ENCODE measurements at places on chromosomes 12 and 14.
A peak's percentile ranks its signal among the peaks of the same experiment; 100 is the strongest.

- no peak for DNase-seq
Observed at GRCh38 chr14:30678926-30679431, 56.9 kb downstream of the SCFD1 start.

DNA sequence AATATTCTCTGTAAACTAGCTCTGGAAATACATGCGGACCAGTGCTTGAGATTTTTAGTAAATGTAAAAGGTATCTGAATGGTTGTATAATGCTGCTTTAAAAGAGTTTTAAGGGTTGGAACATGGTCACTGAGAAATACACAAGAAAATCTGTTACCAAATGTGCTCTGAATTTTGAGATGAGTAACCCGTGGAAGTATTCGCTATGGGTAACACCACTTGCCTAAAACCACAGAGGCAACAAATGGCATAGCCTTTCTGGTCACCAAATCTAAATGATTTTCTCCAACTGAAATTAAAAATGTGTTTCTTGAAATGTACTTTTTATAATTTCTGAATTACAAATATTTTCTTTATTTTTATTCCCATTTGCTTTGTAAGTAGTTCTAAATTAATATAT, 745.7 kb downstream of the DIO2 start:
- DNase-seq: peak; percentile 17

- DNase-seq: no peak
Observed at GRCh38 chr12:79874665-79875064, 60.2 kb downstream of the PPP1R12A start.

- peak; percentile 90 for DNase-seq
Observed at GRCh38 chr14:71574976-71575375, 357.3 kb upstream of the RGS6 start.

GRCh38 chr14:75175677-75176141, 703 bp downstream of the TMED10 start:
- DNase-seq: no peak

- peak; percentile 63 for DNase-seq
Observed at GRCh38 chr14:65599375-65599774, 186.8 kb downstream of the FUT8 start.

DNA sequence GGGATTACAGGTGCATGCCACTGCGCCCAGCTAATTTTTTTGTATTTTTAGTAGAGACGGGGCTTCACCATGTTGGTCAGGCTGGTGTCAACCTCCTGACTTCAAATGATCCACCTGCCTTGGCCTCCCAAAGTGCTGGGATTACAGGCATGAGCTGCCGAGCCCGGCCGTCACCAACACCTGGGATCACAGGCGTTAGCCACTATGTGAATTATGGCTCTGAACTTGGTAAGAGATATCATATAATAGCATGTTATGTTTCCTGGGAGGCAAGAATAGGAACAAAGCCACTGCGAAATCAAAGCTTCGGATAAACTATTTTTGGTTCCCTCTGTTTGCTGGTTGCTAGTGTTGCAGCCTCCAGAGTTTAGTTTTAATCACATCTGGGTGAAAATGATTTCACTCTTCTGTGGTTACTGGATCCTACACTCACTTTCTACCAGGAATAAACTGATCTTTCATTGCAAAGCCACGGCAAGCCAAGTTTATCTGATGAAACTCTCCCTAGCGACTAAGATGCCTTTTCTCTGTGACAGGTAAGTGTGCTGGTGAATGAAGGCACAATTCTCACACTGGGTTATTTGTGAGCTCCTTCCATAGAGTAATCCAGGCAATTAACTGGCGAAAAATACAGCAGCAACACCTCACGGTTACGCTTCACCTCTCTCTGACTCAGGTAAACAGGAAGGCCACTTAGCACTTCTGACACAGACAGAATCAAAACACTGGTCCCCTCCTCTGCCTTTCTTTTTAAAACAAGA, 16.7 kb downstream of the SNRNP35 start:
- no peak for DNase-seq

DNA sequence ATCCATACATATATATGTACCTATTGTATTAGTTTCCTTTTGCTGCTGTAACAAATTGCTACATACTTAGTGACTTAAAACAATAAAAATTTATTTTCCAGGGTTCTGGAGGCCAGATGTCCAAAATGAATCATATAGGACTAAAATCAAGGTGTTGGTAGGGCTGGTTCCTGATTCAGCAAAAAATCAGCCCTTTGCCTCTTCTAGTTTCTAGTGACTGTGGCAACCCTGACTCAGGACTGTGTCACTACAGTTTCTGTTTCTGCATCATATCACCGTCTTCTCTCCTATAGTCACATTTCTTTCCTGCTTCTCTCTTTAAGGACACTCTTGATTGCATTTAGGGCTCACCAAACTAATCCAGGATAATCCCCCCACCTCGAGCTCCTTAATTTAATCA, 386.3 kb upstream of the TBX3 start:
- peak; percentile 7 for DNase-seq

- DNase-seq: no peak
Observed at GRCh38 chr12:95997911-95998510, 1.9 kb upstream of the HAL start.

- DNase-seq: no peak
Observed at GRCh38 chr12:119206348-119207062, 27.8 kb downstream of the HSPB8 start.

- no peak for DNase-seq
Observed at GRCh38 chr12:115817389-115817788, 460.1 kb downstream of the MED13L start.

GRCh38 chr12:22981711-22982110, 356.7 kb downstream of the ETNK1 start:
- peak; percentile 41 for DNase-seq

GRCh38 chr14:38774162-38774561, 328.9 kb downstream of the SEC23A start:
- no peak for DNase-seq

DNA sequence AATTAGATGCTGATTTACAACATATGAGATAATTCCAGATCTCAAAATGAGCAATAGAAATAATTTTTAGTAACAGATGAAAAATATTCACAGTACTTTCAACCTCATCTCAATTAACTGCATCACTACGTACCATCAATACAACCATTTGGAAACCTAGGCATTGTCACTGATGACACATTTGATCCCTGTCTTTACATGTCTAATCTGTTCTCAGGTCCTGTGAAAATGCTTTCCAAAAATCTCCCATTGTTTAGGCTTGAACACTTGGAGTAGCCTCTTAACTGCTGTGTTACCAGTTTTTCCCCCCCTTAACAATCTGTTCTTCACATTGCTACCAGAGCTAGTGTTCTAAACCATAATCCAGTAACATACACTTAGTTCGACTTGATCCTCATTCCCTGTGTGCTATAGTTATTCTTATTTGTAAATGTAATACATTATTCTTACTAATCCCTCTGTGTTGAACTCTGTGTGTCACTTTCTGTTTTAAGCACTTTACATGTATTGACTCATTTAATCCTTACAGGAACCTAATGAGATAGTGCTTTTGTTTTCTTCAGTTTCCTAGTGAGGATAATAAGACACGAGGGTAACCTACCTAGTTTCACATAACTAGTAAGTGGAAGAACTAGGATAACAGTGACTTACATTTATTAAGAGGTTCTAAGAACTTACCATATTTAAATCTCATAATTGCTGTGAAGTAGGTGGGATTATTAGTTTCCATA, 41.7 kb downstream of the LARP4 start:
- no peak for DNase-seq

GRCh38 chr12:92551853-92552397, 150.9 kb upstream of the PLEKHG7 start:
- DNase-seq: peak; percentile 62

- DNase-seq: no peak
Observed at GRCh38 chr14:98868866-98869265, 403.1 kb downstream of the BCL11B start.

- DNase-seq: no peak
Observed at GRCh38 chr14:74049876-74050495, 30.8 kb downstream of the BBOF1 start.

DNA sequence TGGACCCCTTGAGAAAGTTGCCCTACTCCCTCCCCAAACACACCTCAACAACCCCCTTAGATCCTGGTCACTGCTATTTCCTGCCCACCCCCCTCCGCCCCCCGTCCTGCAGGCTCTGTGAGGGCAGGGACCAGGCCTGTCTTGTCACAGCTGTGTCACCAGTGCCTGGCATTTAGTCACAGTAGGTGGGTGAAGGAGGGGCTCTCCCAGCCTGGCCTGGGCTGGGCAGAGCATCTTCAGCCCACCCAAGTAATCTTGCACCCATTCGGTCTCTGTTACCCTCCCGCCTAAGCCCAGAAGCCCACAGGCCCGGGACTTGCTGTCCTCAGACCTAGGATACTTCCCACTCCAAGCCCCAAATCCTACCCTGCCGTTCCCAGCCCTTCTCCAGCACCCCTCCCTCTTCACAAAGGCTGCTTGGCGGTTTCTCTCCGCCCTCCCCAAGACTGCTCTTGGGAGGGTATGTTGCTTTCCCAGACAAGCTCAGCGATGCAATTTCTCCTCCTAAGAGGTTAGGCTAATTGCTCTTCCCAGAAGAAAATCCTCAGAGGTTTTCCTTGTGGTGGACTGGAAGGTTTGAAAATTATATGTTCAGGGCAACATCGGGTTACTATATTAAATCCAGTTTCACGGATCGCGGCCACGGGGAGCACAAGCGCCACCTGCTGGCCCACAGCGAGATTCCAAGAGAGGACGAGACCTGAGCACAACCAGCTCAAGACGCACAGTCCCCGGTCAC, 50.8 kb upstream of the ZFP36L1 start:
- DNase-seq: peak; percentile 72

- no peak for DNase-seq
Observed at GRCh38 chr12:83958997-83959396, 953.6 kb downstream of the SLC6A15 start.

DNA sequence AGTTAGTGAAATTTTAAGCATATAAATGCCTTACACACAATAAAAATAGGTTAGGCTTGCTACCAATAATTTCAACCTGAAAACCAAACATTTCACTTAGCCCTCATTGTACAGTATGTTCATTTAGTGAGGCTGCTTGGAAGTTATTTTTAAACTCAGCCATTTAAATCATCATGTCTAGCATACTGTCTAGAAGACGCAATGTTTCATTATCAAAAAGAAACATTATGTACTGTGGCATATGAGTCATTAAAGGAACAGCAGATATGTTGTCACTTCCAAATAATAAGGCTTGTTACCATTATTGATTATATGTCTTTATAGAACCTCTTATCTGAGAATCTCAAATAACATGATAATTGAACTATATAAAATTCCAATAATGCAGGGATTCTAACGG, 304.7 kb downstream of the RMST start:
- DNase-seq: no peak

DNA sequence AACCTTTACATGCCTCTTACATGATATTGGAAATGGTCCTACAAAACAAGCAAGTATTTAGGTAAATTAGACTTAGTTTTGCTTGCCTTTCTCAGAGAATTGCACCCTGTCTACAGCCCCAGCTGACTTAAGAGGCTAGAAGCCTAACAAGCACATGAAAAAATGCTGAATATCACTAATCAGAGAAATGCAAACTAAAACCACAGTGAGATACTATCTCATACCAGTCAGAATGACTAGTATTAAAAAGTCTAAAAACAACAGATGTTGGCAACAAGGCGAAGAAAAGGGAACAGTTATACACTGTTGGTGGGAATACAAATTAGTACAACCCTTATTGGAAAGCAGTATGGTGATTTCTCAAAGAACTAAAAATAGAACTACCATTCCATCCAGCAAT, 103.8 kb downstream of the EGLN3 start:
- no peak for DNase-seq

- DNase-seq: no peak
Observed at GRCh38 chr12:94481734-94482133, 22.1 kb upstream of the CEP83 start.

GRCh38 chr12:124938587-124938986, 24.1 kb upstream of the UBC start:
- DNase-seq: peak; percentile 72

GRCh38 chr14:105138021-105138541, 30.5 kb downstream of the JAG2 start:
- DNase-seq: no peak

DNA sequence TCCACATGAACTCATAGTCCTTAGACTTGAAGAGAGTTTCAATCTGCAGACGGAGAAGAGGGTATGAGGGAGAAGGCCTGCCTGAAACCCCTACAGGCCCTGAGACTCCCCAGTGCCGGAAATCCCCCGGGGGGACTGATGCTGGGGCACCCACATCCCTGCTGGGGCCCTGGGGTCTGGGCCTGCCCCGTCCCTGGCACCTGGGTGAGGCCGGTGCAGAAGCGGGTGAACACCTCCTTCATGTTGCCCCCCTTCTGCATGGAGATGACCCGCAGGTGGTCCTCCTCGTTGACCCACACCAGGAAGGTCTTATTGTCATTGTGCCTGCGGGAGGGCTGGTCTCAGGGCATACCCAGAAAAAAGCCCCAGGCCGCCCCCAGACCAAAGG, 2.4 kb downstream of the CKB start:
- DNase-seq: no peak

DNA sequence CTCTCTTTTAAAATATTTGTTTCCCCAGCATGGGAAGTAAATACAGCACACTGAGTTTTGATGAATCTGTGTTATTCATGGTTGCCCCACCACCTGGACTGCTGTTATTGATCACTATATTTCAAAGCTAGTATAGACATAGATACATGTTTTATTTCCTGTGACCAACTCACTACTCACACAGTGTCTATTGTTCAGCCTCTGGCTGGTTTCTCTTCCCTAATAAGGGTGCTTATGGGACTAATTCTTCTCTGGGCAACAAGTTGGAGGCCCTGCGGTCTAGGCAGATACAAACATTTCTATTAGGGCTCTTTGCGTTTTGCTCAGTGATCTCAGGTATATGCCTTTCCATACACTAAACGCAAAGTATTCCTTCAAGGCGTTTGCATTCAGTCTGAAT, 1191.0 kb upstream of the TMEM132C start:
- DNase-seq: no peak

GRCh38 chr14:26794731-26795130, 196.9 kb upstream of the NOVA1 start:
- DNase-seq: peak; percentile 44

DNA sequence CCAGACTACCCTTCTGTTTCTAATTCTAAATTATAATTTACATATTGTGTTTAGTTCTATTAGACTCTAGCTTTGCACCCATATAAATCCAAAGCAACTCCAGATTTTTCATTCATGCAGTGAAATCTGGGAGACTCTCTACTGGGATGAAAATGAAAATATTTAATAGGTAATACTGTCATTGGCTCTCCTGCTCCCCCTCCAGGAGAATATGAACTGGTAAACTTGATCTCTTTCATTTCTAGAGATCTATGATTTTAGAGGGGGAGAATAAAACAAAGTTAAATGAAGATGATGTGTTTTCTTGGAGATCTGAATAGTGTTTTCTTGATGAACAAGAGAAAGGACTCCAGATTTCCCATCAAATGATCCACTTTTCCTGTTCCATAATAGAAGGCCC, 104.3 kb upstream of the TMCC3 start:
- no peak for DNase-seq

Measured in fibroblast of skin of abdomen (primary cell).